ENCODE measurements at places on chromosomes 6 and 20.

GRCh38 chr20:10557685-10558084 is 116.1 kb downstream of the JAG1 start:
- DNase-seq = no peak

GRCh38 chr6:72365773-72366172 is 256.1 kb upstream of the KCNQ5 start:
- no peak for DNase-seq

DNA sequence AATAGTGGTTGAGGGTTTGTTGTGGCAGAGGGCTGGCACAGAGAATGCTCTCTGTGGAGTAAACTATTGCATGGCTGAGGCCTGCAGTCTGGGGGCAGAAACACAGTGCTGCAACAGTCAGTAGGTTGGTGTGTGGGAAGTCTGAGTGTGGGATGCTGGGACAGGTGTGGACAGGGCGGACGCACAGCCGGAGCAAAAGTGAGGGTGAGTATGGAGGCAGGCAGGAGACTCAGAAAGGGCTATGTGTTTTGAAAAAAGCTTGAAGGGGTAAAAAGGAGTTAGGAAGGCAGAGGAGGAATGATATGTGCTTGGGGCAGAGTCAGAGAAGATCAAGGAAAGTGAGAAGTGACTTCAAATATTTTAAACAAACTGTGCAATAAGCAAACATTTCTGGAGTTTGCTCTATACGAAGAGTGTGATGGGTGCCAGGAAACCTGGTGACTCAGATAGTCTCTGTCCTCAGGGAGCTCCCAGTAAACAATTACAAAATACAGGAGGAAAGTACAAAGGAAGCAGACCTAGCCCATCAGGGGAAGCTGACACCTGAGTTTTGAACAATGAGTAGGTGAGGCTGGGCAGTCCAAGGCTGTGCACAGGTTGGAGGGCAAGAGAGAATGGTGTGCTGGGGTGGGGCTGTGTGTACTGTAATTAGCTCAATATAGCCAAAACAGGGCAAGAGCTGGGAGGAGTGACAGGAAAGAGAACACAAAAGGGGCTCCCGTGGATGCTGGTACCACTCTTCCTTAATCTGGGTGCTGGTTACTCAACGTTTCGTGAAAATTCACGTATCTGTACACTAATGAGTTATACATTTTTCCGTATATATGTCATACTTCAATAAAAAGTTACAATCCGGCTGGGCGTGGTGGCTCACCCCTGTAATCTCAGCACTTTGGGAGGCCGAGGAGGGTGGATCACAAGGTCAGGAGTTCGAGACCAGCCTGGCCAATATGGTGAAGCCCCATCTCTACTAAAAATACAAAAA is 55.2 kb downstream of the PIGU start:
- DNase-seq = peak; percentile 42

- DNase-seq = no peak
Measured at GRCh38 chr20:16189371-16189770, 383.9 kb downstream of the KIF16B start.

DNA sequence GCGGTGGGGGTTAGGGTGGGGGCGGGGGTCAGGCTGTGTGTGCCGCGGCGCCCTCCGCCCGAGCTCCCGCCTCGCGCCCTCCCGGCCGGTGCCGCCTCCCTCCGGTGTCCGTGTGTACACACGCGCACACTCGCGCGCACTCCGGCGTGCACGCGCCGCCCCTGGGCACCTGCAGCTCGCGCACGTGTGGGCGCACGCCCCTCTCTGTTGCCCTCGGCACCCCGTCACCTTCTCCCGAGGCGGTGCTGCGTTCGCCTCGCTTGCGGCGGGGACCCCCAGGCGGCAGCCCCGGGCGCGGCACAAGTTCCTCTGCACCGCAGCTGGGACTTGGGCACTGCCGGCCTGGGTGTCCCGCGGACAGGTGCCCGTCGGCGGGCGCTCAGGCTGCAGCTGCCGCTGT is 525 bp downstream of the MACROD2 start:
- peak; percentile 0 for DNase-seq
